Omental fat pad (tissue), 4 donors: ENCODE measurements at places on chromosomes 2 and 18.

GRCh38 chr2:207137596-207138337 is 28.0 kb downstream of the KLF7 start:
- no peak for DNase-seq

DNA sequence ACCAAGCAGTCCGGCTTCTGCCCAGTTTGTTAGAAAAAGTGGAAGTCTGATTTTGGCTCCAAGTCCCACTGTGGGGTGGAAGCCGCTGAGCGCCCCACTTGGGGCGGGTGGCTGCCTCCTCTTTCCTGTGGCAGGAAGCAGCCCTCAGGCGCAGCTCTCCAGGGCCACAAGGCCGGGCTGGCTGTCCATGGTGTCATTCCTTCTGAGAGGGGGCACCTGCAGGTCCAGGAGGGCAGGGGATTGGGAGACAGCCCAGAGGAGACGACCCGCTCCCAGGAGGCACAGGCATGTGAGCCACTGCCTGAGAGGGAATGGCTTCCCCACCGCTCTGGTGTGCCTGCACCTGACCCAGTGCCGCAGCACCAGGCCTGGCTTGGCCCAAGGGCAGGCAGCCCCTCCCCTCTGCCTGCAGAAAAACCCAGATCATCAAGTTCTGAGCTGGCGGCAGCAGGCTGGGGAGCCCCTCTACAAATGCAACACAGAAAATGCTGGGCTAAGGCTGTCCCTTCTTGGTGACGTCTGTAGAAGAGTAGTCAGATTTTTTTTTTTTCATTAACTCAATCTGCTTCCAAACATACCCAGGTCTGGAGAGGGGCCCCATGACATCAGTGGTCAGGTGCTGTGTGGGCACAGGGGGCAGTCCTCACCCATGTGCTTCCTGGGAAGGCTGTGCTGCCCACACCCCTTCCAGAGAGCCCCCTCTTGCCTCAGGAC is 38.4 kb downstream of the HS6ST1 start:
- DNase-seq, result no peak

DNA sequence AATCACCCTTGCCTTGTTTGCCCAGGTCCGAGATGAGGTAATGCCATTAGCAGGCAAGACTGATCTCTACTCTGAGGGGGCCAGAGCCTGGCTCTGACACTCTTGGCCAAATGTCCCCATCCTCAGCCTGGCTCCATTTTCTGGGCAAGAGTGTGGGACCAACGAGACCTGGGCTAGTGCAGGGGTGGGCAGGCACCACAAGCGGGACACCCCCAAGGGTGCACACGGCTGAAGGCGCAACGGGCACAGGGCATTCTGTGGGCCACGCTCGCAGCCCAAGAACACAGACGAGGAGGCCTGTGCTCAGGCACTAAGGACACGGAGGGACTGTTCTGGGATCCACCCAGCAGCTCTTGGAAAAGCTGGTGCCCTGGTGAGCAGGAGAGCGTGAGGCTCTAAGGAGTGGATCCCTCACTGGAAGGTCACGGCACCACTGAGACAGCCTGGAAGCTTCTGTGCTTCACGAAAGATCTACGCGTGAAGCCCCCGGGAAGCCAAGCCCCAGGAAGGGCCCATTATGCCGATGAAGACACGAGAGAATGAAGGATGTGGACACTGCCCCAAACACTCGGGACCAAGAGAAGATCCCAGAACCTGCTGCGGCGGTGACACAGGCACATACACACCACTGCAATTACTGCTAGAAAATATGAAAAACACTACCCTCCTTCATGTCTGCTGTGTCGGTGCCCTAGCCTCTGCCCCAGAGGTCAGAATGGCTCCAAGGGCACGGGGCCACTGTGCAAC is 138.2 kb downstream of the HDAC4 start:
- no peak for DNase-seq

- DNase-seq, result no peak
These were observed 37.2 kb downstream of the FEZ2 start for GRCh38 chr2:36560726-36561125.

DNA sequence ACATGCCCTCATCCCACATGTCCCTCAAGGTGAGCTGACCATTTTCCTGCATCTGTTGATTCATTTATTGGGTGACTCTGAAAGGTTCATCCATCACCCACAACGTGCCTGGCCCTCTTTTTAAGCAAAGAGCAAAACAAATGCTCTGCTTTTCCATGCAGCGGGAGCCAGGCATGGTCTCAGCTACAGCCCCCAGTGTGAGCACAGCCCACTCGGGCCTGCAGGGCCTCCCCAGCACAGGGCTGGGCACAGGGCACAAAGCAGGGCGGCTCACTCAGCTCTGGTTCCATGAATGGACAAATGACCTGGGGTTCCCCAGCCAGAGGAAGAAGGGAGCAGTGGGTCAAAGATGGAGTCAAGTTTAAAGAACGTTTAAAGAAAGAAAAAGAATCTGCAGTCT is 24.1 kb upstream of the OTOS start:
- DNase-seq, result no peak

GRCh38 chr2:212998626-212999359 is 152.6 kb downstream of the IKZF2 start:
- no peak for DNase-seq

GRCh38 chr18:69586537-69586936 is 185.8 kb downstream of the DOK6 start:
- DNase-seq, result no peak

DNA sequence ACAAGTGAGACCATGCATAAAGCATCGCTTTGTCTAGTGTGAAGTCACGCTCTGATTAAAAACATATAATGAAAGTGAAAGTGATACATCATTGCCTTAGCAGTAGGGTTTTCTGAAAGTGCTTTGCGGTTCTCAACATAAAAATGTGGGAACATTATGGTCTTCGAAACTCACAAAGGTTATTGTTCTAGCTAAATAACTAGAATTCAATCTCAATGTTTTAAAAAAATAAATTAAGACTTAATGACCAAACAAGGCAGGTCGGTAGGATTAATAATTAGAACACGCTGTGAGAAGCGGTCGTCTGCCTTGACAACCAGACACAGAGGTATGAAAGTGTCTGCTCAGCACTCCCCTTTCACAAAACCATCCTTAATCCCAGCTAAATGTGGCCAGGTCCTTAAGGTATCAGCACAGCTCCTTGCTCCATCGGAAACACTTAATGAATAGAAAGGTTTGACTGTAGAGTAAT is 42.2 kb downstream of the KLHL14 start:
- DNase-seq, result no peak

GRCh38 chr2:182767578-182767977 is 51.5 kb downstream of the DNAJC10 start:
- DNase-seq, result no peak
